Ammon's horn (tissue), 1 donor: ENCODE measurements at places on chromosomes 16 and 17.

DNA sequence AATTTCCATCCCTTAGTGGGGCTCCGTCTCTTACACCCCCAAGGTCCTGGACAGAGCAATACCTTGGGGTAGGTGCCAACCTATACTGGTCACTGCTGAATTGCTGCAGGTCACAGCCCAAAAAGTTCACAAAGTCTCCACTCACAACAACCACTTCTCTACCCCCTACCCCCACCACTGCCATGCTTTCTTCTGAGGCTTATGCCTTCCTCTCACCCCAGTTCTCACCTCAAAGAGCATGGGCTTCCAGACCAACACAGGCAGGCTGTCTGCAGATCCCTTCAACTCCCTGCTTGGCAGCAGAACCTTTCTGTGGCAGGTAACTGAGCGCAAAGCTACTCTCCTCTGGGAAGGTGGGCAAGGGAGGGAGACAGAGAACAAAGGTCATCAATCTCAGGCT lies 35.5 kb downstream of the C16orf78 start:
- no peak for DNase-seq

- peak; percentile 98 for DNase-seq
Observed at GRCh38 chr16:29811170-29811895, 660 bp upstream of the PRRT2 start.

- DNase-seq, result no peak
Observed at GRCh38 chr17:69672924-69673323, 258.4 kb downstream of the MAP2K6 start.

- DNase-seq, result no peak
Observed at GRCh38 chr17:39635614-39636176, 1.2 kb upstream of the STARD3 start.

DNA sequence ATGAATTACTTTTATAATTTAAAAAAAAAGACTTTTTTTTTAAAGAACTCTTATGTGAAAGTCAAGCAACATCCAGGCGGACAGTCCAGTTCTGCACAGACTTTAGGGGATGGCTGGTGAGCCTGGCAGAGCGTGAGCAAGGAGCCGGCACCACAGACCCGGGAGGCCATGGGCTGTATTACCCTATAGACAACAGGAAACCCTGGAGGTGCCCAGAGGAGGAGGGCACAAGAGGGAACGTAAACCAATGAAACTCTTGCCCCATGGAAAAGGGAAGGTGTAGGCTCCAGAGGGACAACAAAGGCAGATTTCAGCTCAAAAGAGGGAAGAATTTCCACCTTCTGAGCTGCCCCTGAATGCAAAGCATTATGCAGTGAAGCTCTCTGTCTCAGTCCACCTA lies 25.5 kb upstream of the RPH3AL start:
- no peak for DNase-seq
